Left renal pelvis (tissue), 4 donors: ENCODE measurements at places on chromosomes 11 and 22. TPM values are rescaled to one million over a fixed set of nuclear protein-coding genes. Genes with fewer than 3 reads are reported as not detected.

DNA sequence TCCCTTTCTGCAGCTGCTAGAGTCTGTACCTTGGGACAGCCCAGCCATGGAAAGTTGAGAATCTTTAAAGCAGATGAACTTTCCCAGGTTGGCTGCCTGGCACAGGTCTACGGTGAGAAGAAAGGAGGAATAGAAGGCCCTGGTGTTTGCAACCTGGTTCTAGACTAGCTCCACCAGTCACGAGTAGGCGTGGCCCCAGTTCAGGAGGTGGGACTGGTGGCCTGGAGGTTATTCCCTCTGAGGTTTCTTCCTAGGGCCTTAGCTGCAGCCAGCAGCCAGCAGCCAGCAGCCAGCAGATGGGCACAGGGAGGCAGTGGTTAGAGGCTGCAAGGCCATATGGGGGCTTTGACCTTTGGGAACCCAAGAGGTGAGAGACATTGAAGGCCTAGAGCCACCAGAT, 40.9 kb downstream of the PRDM11 start:
- DNase-seq = no peak

- no peak for DNase-seq
Measured at GRCh38 chr11:61675826-61676225, 4.4 kb upstream of the DAGLA start.

DNA sequence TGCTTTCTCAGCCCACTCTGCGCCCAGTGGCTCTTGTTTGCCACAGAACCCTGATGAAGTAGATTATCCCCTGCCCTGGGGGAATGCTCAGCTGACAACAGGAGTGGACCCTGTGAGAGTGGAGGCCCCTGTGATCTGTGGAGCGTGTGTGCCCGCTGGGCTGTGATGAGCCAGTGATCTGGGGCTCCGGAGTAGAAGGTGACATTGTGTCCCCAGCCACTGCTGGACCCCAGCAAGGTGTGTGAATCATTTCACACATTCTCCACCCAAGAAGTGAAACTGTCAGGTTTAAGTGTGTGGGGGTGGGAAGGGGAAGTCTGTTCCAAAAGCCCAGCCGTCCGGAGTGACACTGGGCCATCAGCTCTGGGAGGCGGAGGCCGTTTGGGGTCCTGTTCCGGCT, 33.1 kb upstream of the GRAMD4 start:
- no peak for DNase-seq

DNA sequence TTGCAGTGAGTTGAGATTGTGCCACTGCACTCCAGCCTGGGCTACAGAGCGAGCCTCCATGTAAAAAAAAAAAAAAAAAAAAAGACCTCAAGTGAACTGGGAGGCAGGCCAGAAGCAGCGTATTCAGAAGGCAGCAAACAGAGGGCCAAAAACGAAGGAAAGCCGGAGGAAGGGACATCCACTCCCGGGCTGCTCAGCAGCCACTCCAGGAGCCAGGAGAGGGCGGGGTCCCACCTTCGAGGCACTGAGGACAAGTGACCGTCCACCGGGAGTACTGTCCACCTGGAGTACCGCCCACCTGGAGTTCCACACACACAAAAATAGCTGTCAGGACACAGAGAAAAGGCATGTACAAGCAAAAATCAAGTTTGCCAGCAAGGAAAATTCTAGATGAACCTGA, 5.5 kb downstream of the TOLLIP start:
- no peak for DNase-seq

DNA sequence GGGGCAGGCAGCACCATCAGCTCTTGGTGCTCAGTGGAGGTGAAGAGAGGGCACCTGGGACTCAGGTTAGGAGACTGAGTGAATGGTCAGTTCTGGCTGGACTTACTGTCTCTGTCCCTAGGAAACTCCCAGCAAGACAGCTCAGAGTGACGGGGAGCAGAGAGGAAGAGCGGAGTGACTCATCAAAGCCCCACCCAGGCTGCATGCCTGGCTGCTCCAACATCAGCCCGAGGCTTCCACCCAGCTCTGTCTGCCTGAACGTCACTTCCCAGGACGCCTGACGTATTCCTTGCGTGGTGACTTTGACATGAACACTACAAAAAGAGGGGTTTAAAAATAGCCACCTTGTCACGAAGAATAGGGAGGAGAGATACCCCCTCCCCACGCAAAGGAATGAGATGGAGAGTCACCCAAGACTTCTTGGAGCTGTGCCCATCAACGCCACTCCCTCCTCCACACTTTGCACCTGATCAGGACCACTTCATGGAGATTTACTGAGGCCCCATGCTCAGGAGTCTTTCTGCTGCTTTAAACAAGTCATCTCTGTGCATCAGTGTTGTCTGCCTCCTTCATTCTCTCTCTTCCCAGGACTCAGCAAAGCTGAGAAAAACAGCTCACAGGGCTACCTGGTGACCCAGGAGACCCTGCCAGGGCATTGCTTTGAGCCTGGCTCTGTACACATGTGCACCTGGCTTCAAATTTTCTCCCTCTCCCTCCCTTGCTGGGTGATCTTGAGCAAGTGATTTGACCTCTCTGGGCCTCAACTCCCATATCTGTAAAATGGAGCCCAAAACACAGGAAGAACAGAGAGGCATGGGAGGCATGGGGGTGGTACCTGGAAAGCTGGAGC, 83.1 kb downstream of the MN1 start:
- DNase-seq = no peak

DNA sequence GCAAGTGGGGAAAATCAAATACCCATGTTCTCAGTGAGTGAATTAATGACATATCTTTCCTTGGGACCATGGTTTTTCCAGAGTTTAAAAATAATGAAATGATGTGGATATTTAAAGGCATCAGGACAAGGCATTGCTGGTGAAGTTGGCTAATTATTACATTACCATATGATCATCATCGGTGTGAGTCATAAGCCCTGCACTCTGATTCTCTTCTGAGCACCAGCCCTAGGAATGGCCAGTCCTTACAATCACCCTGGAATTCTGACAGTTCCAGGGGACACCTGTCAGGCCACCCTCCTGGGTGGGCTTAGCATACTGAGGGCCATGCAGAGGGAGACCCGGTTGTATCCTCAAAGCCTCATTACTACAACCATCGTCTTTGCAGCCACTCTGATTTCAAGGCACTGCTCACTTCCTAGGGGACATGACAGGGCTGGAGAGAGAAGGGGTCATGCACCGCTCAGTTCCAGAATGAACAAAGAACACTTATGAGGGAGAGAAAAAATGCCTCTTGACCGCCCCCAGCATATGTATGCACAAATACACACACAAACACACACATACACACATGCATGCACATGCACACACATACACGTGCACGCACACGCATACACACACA, 365.0 kb downstream of the MIAT start:
- no peak for DNase-seq

DNA sequence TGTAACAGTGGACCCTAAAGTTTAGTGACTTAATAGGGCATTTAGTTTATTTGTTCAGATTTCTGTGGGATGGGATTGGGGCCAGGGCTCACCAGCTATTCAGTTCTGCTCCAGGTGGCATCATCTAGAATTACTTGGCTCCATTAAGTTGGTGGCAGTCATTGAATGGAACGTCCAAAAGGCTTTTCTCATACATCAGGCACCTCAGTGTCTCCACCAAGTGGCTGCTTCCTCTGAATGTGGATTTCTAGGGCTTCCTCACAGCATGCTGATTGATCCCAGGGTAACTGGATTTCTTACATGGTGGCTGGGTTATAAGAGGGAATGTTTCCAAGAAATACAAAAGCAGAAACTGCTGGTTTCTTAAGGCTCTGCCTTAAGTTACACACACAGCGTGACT, 34.7 kb downstream of the USP47 start:
- no peak for DNase-seq

- no peak for DNase-seq
Measured at GRCh38 chr11:27757953-27758352, 57.7 kb upstream of the BDNF start.

The VPS26B gene
- 64.8 TPM for polyA plus RNA-seq

The KREMEN1 gene
- polyA plus RNA-seq = 21.3 TPM

The CCDC88B gene
- 2.7 TPM for polyA plus RNA-seq

The PTPMT1 gene
- 57.6 TPM for polyA plus RNA-seq

The JHY gene
- 12.4 TPM for polyA plus RNA-seq

The RAG2 gene
- 1.1 TPM for polyA plus RNA-seq

The CLCF1 gene
- 5.4 TPM for polyA plus RNA-seq

The CWC15 gene
- 117 TPM for polyA plus RNA-seq

The DAGLA gene
- polyA plus RNA-seq = 4.2 TPM
